ENCODE measurements at places on chromosomes 1 and 21.

DNA sequence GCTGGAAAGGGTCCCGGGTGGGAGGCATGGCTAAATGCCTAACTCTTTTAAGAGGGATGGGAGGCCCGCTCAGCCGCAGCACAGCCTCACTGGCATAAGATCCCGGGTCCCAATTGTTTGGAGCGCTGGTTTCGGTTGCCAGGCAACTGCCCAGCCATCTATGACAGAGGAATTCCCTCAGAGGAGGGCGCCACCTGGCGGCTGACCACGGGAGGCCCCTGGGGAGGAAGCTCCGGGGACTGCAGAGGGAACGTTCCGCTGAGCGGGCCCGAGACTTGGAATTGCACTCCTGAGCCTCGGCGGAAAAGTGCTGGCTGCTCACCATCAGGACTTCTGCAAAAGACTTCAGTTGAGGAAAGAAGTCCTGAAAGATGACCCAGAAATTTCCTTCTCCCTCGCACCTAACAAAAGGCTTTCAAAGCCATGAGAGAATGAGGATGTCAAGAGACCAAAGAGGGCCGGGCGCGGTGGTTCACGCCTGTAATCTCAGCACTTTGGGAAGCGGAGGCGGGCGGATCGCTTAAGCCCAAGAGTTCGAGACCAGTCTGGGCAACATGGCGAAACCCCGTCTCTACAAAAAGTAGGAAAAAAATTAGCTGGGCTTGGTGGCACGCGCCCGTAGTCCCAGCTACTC is 1.1 kb upstream of the ELAPOR1 start:
- DNase-seq, result peak; percentile 57

GRCh38 chr1:13523780-13524477 is 10.1 kb upstream of the LRRC38 start:
- DNase-seq, result no peak

DNA sequence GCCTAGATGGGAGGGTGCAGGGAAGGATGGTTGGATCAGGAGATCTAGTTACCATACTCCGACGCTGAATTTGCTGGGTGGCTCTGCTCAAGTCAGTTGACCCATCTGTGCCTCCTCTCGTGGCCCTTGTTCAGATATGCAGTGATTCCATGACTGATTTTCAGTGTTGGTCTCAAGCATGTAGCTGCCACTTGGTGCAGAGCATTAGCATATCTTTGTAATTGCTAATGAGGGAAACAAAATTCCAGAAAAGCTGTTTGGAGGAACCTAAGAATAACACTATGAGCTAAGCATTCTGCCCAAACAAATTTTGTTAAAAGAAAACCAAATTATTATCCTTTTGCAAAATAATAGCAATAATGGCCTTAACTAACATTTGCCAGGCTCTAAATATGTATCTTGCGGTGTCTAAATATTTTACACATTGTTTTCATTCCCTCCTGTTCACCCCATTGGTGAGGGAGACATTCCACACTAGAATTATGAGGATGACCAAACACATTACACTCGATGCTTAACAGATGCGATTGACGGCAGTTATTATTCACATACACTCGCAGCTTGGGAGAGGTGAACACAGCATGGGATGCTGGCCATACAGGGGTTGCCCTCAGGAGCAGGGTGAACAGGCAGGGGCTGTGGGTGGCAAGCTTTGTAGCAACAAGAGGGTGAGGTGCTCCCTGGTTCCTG is 69.1 kb downstream of the KCNJ15 start:
- no peak for DNase-seq

DNA sequence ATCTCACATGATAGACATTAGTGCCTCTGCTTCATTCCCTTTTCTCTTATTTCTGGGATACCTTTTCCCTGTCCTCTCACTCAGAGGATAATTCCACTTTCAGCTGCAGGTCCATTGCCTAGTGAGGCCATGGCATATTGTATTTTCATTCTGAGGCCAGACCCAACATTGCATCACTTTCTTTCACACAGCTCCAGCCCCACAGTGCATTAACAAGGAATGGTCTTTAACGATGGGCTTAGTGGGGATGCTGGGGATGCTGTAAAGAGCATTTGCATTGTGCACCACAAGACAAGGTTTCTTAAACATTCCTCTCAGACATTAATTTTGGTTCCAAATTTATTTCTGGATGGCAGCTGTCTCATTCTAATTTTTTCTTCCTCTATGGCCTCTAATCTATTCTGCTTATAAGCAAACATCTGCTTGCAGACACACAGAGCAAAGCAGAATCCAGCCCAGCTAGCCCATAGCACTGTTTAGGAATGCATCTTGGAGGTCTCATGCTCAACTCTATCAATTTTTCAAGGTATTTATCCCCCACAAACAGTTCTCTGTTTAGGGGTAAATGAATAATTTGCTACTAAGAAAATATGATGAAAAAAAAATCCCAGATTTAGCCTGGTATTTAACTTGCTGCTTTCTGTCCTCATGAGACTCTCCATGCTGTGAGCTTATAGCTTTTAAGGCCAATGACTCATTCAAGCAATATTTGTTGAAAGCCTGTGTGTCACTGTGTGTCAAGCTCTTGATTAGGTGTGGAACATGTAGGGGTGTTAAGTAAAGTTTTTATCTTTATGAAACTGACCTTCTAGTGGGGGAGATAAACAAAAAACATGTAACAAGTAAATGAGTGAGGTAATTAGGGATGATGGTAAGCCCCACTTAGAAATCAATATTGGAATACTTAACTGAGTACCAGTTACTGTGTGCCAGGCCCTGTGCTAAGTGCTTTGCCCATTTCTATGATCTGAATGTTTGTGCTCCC is 44.5 kb upstream of the CCDC190 start:
- no peak for DNase-seq

DNA sequence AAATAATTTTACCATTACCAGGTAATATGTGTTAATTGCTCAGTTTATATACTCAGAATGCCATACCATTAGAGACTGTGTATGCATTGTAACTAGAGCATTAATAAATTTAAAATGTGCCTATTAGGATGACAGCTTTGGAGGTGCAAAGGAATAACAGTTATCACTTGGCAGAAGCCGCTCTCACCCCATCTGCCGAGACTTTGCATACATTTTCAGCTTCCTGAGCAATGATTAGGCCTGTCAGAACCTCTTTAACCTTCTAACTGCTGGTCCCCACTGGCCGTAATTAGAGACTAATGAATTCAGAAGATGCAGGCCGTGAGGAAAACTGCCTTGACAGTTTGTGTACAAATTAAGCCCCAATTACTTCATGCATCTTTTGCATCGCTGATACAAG is 158.0 kb upstream of the PROX1 start:
- DNase-seq, result no peak

DNA sequence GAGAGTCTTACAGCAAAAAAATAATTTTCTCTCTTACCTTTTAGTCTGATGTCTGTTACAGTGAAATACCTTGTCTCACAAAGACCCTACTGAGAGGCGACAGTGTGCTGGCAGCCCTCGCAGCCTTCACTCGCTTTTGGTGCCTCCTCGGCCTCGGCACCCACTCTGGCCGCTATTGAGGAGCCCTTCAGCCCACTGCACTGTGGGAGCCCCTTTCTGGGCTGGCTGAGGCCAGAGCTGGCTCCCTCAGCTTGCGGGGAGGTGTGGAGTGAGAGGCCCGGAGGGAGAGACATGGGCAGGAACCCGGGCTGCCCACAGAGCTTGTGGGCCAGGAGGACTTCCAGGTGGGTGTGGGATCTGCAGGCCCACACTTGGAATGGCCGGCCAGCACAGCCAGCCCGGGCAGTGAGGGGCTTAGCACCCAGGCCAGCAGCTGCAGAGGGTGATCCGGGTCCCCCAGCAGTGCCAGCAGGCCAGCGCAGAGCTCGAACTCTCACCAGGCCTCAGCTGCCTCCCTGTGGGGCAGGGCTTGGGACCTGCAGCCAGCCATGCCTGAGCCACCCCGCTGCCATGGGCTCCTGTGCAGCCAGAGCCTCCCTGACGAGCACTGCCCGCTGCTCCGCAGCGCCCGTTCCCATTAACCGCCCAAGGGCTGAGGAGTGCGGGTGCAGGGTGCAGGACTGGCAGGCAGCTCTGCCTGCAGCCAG is 10.8 kb upstream of the CFHR1 start:
- no peak for DNase-seq

DNA sequence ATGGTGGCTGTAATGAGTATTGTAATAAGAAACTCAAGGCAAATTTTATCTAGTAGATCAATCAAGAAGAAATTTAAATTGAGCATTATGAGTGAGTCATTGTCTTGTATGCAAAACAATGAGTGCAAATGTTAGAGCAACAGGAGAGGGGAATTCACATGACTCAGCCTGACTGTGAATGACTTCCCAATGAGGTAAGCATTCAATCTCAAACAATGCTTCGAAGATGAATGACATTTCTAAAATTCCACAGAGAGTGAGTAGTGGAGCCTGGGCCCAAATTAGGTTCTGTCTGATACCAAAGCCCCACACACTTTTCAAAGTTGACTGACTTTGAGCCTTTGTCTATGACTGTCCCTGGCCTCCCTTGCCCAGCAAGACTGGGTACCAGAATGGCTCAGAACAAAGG is 738.0 kb downstream of the PTPRU start:
- peak; percentile 82 for DNase-seq

GRCh38 chr1:217856342-217857034 is 225.3 kb downstream of the SPATA17 start:
- DNase-seq, result no peak

- no peak for DNase-seq
Observed at GRCh38 chr1:106289265-106289928, 767.1 kb upstream of the PRMT6 start.

DNA sequence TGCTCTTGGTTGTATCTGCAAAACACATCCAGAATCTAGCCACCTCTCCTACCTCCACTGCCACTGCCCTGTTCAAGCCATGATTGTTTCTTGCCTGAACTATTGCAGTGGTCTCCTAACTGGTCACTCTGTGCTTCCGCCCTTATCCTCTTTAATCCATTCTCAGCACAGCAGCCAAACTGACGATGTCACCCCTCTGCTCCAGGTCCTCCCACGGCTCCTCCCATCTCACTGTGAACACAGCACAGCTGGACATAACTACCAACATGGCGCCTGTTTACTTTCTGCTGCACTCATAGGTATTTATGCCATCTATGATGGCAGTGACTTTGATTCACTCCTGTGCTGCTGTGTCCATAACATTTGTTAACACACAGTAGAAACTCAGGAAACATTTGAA is 406.7 kb downstream of the DISC1 start:
- DNase-seq, result no peak

GRCh38 chr1:155168456-155169210 is 4.5 kb downstream of the KRTCAP2 start:
- DNase-seq, result no peak

GRCh38 chr1:18668046-18668445 is 37.4 kb downstream of the PAX7 start:
- no peak for DNase-seq

- DNase-seq, result no peak
Observed at GRCh38 chr1:160567858-160568682, 11.2 kb downstream of the CD84 start.

GRCh38 chr1:114003431-114003830 is 24.2 kb downstream of the OLFML3 start:
- no peak for DNase-seq

- DNase-seq, result no peak
Observed at GRCh38 chr1:117589544-117589943, 16.3 kb upstream of the TENT5C start.

DNA sequence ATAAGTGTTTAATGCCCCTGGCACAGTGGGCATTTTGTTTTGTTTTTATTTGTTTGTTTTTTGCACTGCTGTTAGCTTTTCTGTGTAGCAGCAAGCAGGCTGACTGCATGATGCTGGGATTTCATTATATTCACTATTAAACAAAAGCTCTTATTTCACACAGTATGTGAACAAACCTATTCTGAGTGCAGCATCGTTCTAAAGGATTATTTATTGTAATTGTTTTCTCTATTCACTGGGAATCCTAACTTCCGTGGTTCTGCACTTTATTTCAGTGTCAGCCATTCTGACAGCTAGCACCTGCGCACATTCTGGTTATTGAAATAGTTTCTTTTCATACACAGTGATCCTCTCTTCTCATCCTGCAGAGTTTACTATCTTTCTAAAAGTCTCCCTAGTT is 595.0 kb downstream of the NEGR1 start:
- no peak for DNase-seq

DNA sequence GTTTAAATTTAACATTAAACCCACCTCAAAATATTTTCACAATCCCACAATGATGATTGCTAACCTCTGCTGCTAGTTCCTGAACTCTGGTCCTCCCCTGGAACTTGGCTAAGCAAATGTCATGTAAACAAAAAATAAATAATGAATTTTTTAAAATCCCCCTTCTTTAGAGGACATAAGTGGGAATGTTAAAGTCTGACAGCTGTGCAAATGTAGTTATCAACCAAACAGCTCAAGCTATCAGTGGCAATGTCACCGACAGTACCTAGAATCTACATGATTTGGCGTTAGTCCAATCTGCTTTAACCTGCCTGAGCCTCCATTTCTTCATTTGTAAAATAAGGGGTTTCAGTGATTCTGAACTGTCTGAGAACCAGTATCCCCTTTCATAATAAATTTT is 67.7 kb downstream of the GDAP2 start:
- DNase-seq, result no peak

DNA sequence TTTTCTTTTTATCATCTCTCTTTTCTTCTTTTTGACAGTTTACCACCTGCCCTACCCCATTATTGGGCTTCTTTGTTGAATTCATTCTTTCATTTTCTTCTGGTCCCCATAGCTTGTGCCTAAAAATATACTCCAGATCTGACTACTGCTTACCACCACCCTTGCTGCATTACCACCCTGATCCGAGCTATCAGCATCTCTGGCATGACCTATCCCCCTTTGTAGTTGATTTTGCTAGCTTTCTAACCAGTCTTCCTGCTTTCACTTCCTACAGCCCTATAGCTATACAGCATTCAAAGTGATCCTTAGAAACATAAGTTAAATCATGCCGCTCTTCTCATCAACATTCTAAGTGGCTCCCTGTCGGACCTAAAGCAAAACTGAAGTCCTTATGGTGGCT is 59.4 kb upstream of the MPC2 start:
- no peak for DNase-seq

GRCh38 chr1:205991237-205991636 is 12.0 kb downstream of the RAB7B start:
- no peak for DNase-seq

DNA sequence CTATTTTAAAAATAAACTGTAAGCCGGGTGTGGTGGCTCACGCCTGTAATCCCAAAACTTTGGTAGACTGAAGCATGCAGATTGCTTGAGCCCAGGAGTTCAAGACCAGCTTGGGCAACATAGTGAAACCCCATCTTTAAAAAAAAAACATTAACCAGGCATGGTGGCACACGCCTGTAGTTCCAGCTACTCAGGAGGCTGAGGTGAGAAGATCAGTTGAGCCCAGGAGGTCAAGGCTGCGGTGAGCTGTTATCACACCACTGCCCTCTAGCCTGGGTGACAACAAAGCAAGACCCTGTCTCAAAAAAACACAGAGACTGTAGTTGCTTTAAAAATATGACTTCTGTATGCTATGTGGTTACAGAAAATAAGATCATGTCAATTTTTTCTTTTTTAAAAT is 24.3 kb upstream of the LSS start:
- no peak for DNase-seq

DNA sequence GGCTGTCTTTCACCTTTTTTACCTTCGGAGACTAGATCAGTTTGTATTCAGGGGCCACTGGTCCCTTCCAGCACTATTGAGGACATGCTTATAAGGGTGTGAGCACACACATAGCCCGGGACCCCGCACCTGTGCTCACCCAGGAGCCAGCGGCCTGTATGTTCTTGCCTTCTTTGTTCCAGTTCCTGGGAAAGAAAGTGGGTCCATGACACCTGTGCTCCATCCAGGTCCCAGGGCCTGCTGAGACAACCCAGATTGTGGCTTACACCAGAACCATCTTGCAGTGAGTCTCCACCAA is 207.8 kb downstream of the TOMM20 start:
- no peak for DNase-seq

Data from pulmonary artery endothelial cell (primary cell).